ENCODE measurements at places on chromosomes 12 and 14.

DNA sequence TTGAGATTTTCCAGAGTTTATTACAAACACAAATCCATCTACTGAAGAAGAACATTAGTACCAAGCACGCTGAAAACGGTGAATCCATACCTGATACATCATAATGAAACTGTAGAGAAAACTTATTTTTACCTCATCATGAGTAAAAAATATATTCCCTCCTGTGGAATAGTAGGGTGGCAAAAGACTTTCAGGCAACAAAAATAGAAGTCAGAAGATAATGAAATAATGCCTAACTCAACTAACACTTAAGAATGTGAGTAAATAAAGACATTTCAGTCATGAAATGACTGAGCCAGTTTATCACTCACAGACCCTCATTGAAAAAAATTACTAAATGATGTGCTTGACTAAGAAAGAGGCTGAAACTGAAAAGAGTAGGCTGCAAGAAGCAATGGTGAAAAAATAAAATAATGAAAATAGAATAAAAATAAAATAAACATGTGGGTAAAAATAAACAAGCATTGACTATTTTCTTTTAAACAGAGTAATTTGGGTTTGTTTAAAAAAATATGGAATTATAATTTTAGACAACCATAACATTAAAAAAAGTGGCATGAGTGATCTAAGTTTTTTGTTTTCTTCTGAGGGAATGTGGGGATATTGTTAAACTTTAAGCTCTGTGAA lies 148.6 kb downstream of the ASCL1 start:
- DNase-seq = no peak

GRCh38 chr12:29396774-29397173 lies 15.8 kb upstream of the ERGIC2 start:
- DNase-seq = peak; percentile 21

DNA sequence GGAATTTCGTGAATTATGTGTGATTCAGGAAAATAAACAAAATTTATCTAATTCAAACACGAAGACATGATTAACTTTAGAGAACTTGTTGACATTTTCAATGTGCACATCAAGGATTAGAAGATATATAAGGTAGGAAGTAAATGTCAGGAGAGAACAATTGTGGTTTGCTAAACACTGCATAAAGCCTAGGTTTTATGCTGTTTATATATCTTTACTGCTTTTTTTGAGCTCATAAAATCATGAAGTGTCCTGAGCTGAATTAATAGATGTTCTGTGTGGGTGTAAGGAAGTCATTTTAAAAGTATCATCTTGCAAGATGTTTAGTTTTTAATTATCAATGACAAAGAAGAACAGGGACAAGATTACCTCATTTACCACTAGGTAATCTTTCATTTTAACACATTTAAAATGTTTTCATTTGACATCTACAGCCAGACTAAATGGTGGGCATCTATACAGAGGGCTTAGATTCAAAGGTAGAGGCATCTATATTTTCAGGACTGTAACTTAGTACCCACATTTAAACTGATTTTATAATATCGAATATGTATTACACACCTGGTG lies 382.8 kb downstream of the ADAMTS20 start:
- DNase-seq = no peak

DNA sequence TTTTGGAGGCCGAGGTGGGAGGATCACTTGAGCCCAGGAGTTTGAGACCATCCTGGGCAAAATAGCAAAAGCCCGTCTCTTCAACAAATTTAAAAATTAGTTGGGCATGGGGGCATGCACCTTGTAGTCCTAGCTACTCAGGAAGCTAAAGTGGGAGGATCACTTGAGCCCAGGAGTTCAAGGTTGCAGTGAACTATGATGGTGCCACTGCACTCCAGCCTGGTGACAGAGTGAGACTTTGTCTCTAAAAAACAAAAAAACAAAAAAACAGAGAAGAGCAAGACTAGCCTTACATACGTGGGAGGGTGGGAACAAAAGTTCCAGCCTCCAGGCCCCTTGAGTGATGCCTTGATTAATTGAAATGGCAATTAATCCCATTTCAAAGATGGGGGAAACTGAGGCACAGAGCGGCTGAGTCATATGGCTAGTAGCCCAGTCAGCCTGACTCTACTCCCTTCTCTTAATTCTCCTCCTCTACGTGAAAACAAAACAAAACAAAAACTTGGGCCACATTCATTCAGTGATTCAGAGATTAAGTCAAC lies 3.3 kb upstream of the FAM222A start:
- DNase-seq = peak; percentile 18

DNA sequence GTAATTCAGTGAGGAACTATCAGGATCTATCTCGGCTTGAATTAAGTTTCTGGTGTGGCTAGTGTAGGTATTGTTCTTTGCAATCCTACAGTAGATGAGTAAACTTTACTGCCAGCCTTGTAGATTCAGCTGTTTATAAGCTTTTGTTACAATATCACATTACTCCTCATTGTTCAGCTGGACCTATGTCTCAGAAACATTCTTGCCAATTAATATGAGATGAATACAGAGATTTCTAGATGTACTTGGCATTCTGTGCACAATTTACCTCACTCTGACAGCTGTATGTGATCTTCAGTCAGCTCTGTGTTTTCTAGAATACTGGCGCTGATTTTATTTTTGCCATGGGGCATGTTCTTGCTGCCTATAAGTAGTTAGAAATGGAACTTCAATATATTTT lies 55.7 kb downstream of the METTL25 start:
- DNase-seq = no peak

GRCh38 chr12:113422886-113423669 lies 898 bp downstream of the SDSL start:
- DNase-seq = no peak

GRCh38 chr14:71136386-71137060 lies 229.3 kb downstream of the PCNX1 start:
- no peak for DNase-seq

GRCh38 chr14:34548472-34548981 lies 9.0 kb upstream of the EAPP start:
- DNase-seq = no peak

DNA sequence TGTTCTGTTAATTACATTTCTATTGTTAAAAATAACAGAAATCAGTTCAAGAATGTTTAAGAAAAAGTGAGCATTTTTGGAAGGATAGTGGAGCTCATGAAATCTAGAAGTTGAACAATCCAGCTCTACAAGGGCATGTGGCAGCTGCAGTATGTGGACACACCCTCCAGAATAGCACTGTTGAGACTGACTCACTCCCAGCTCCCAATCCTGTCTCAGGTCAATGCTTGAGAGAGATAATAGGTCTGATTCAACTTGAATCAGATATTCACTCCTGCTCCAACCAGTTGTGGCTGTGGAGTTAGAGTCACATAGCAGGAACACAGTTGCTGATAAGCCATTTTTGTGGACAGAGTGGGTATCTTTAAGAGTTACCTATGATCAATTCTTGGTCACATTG lies 113.0 kb upstream of the NTF3 start:
- DNase-seq = peak; percentile 66

- no peak for DNase-seq
Measured at GRCh38 chr12:30603129-30603528, 92.5 kb downstream of the IPO8 start.

DNA sequence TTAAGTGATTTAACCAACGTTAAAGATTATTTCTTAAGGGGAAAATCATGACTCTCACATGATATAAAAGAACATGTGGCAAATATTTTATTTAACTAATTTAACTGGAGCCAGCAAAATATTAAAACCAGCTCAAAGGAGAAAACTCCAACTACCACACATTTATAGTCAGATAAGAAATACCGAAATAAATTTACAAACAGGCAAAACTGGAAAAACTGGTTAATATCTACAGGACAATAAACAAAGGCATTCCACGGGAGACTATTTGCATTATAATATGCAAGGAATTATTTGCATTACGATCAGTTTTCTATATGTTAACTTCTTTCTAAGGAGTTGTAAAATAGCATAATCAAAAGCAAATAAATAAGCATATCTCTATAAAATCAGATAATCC lies 13.8 kb upstream of the BCL2L14 start:
- DNase-seq = no peak

DNA sequence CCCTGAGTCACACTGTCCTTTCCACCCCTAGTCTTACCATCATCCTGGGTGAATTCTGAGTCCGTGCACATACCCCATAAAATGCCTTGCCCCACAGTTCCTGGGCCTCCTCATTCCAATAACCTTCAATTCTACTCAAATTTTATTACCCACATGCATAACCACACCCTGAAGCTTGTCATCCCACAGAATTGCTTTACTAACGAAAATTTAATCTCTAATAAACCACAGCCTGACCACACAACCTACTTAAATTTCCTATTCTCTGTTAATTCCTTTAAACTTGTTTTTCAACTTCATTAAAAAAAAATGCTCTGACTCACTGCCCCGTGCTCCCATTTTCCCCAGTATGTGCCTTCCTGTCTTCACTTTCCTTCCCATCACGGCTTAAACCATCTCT lies 205.9 kb downstream of the PHLDA1 start:
- DNase-seq = peak; percentile 88

- peak; percentile 81 for DNase-seq
Measured at GRCh38 chr12:105705765-105706164, 375.3 kb downstream of the C12orf75 start.

DNA sequence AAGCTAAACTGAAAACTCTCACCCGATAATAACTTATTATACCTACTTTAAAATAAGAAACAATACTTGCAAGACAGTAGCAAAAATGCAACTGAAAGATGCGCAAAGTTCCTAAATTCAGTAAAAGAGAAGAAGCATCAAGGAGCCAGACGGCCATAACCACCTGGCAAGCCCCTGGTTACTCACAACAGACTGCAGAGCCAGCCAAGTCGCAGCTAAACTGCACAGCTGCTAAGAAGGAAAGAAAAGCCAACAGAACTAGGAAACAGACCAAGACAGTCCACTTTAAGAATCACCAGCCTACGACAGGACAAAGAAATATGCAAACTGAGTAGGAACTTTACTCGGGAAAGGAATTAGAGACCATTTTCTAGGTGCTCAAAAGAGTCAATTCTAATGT lies 127.9 kb downstream of the TMTC1 start:
- no peak for DNase-seq

GRCh38 chr14:104865631-104866441 lies 768 bp downstream of the CEP170B start:
- peak; percentile 71 for DNase-seq

GRCh38 chr12:60194678-60195077 lies 598.8 kb downstream of the SLC16A7 start:
- peak; percentile 55 for DNase-seq

DNA sequence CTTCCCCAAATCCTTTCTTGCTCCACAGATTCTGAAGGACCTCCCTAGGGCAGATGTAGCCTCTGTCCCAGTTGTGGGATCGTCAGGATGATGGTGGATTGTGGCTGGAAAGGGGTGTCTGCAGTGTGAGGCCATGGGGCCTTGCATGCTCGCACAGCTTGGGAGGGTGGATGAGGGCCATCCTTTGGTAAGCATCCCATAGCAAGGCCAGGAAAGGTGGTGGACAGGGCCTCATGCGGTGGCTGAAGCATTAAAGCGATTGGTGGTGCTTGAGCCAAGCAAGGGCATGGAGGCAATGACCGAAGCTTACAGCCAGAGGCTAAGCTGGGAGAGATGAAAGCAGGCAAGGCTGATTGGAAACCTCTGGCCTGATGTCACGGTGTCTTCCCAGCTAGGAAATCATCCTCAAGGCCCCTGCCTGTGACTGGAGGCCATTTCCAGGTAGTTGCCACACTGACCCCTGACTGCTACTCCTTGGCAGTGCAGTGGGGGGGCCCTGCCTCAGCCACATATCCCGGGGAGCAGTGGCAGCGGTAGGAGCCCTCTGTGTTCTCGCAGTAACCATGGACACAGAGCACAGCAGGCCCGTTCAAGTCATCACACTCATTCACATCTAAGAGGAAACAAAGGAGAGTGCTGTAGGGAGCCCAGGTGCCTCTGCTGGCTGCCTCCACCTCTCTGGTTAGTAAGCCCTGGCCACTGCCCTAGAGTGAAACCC lies 7.0 kb downstream of the ISCA2 start:
- DNase-seq = no peak

DNA sequence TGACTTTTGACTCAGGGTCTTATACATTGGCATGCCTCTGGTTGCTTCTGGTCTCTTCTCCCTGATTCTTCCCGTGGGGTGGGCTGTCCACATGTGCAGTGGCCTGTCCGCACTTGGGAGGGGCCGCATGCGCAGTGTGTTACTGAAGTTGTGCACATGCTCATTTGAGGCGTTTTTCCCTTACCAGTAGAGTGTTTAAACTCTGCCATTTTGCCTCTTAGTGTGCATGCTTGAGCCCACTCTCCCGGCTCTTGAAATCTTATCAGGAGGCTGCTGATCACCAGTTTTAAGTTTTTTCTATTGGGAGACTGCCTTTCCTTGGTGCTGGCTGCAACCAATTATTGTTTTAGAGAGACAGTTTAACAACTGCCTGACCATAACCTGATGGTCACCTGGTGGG lies 32.1 kb upstream of the HECTD1 start:
- DNase-seq = no peak

- DNase-seq = no peak
Measured at GRCh38 chr14:21965042-21965441, 291.4 kb upstream of the OR4E1 start.

DNA sequence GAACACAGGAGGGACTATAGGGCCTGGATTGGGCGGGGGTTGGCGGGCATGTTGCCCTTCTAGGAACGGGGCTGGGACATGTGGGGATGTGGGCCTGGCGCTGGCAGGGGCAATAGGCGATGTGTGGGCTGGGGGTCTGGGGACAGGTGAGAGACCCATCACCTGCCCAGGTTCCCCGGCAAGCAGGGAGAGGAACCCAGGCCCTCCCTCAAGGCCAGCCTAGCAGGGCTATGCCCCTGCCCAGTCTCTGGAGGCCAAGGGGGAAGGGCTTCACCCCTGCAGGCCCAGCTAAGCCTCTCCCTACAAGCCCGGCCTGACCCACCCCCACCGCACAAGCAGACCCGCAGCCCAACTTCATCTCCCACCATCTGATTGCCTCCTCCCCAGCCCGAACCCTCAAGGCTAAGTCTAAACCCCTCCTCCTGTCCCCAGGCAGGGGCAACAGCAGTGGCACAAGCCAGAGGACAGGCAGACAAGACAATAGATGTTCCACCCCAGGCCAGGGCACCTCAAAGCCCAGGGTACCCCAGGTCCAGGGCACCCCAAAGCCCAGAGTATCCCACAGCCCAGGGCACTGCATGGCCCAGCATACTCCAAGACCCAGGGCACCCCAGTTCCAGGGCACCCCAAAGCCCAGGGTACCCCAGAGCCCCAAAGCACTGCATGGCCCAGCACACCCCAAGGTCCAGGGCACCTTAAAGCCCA lies 6.5 kb downstream of the JAG2 start:
- no peak for DNase-seq

DNA sequence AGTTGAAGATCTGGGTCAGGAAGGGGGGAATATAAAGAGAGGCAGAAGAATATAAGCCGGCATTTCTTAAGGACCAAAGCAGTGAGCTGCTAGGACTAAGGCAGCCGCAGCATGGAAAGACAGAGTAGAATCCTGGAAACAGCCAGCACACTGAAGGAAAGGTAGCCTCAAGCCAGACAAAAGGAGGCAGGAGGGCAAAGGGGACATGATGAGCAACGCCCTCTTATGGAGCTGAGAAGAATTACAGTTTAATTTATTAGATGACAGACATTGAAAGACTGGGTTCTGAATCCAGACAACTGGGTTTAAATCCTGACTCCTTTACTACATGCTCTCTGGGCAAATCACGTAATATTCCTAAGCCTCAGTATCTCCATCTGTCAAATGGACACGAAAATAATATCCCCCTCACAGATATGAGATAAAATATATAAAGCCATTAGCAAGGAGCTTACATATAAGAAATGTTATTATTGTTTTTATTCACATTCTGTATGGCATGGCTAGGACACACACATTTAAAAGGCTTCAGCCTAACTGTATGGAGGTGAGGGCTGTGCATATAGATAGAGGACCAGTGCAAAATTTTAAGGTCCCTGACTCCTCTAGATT lies 8.1 kb upstream of the PCED1B start:
- no peak for DNase-seq

- peak; percentile 87 for DNase-seq
Measured at GRCh38 chr14:69008421-69008884, 29.4 kb upstream of the ACTN1 start.
